ENCODE measurements at places on chromosomes 13 and 19.
A peak's percentile ranks its signal among the peaks of the same experiment; 100 is the strongest.

DNA sequence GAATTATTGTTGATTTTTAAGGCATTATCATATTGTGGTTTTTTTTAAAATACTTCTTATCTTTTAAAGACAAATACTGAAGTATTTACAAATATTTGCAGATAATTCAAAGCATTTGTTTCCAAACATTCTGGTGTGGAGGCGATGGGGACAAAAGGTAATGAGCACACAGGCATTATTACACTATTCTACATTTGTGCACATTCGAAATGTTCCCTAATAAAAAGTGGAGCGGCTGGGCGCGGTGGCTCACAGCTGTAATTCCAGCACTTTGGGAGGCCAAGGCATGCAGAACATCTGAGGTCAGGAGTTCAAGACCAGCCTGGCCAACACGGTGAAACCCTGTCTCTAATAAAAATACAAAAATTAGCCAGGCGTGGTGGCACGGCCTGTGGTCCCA lies 133.4 kb downstream of the FOXO1 start:
- DNase-seq = no peak

DNA sequence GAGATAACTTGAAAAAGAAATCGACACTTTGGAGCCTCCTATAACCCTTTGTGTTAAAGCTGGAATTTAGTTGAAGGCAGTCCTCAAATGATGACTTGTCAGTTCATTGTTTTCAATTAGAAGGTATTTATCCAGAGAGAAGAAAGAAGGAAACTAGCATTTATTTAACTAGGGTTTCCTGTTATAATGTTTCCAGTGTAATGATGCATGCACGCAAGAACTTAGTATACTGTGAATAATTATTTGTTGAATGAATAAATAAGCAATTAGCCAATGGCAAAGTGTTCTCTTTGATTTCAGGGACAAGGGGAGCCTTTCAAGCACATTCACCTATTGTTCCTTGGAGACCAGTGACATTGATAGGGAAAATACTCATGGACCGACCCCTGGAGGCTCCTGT lies 307.4 kb downstream of the KLF5 start:
- DNase-seq = no peak

DNA sequence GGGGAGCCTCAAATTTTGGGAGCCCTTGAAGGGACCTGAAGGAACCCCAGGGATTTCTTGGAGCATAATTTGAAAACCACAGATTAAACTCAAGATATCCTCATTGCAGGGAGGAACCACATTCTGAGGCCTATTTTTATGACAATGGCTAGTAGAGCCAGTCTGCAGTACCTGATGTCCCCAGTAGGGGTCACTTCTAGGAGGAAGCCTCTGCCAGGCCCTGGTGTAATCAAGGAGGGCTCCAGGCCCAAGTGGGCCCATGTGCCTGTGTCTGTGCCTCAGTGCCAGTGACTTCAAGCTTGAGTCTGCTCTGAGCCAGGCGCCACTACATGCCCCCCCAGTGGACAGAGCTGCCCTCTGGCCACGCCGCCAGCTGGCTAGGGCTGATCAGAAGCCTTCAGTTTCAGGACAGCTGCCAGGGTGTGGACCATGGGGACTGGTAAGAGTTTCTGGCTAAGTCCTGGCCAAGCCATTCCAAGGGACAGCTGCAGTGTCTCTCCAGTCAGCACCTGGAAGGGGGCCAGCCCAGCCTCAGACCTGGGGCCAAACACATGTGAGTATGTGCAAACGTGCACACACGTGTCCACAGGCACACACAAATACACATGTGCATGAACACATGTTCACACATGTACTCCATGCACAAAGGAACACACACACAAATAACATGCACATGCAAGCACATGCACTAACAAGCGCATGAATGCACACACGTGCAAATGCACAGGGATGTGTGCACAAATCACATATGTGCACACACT lies 20.5 kb upstream of the SLC7A10 start:
- no peak for DNase-seq

DNA sequence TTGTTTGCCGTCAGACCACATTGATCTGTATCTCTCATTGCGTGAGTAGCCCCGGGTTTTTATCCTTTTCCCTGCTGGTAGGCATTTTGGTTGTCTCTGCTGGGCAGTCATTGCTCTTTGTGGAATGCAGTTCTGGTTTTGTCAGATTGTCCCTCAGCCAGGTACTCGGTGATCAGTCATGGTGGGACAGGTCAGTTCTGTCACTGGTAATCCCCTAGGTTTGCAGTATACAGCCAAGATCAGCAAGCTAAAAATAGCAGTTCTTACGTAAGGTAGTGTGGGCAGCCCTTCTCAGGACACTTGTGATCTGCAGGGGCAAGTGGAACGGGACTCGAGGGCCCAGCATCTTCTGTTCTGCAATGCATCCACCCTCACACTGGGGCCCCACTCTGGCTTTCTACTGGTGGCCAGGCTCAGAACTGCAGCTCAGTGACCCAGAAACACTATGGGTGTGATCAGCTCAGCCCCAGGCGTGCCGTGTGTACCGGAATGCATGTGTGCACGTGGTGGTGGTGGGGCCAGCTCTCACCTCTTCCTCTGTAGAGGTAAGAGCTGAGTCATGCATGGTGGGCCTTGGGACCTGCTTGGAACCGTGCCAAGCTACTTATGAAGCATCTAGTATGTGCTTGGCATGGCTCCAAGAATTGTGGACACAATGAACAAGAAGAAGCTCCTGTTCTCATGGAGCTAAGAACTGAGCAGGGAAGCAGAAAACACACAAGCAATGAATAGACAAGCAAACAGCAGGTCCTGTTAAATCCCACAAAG lies 6.3 kb downstream of the PLEKHF1 start:
- DNase-seq = peak; percentile 65

DNA sequence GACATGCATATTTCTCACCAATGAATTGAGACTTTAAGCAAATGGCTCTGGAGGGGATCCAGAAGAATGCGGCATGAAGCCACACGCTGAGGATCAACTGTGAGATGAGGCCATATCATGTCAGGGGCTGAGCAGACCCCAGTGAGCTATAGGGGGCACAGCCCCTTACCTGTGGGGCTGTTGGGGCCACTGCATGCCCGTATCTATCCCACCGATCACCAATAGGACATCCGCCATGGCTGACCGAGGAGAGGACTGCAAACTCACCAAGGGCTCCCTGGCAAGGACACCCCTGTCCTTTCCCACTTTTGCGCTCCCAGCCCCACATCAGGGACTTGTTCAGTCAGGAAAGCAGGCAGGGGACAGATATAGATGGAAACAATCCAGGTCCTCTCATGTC lies 78.0 kb downstream of the SERP2 start:
- DNase-seq = no peak

DNA sequence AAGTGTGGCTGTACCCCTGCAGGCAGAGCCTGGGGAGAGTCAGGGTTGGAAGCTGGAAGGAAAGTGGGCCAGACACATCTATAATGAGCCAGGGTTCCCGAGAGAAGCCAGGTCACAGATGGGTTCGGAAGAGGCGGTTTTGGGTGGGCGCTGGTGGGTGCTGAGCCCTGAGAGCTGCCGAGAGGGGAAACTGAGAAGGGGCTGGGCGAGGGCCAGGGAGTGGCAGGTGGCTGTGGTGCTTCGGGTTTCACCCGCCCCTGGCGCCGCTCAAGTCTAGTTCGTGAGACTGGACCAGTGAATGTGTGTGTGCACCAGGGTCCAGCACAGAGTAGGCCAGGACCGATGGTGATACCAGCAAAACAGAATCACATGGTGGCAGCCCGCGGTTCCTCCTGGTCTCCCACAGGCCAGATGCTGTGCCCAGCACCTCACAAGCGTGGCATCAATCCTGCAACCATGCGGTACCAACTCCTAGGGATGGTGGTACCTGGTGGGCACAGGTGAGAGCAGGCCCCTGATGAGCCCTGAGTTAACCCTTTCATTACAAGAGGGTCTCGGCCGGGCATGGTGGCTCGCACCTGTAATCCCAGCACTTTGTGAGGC lies 1.8 kb upstream of the LRRC4B start:
- DNase-seq = no peak

- DNase-seq = no peak
These were observed 7.0 kb downstream of the PDX1 start for GRCh38 chr13:27926644-27927434.

- no peak for DNase-seq
These were observed 39.3 kb downstream of the EFNA2 start for GRCh38 chr19:1324806-1325567.

DNA sequence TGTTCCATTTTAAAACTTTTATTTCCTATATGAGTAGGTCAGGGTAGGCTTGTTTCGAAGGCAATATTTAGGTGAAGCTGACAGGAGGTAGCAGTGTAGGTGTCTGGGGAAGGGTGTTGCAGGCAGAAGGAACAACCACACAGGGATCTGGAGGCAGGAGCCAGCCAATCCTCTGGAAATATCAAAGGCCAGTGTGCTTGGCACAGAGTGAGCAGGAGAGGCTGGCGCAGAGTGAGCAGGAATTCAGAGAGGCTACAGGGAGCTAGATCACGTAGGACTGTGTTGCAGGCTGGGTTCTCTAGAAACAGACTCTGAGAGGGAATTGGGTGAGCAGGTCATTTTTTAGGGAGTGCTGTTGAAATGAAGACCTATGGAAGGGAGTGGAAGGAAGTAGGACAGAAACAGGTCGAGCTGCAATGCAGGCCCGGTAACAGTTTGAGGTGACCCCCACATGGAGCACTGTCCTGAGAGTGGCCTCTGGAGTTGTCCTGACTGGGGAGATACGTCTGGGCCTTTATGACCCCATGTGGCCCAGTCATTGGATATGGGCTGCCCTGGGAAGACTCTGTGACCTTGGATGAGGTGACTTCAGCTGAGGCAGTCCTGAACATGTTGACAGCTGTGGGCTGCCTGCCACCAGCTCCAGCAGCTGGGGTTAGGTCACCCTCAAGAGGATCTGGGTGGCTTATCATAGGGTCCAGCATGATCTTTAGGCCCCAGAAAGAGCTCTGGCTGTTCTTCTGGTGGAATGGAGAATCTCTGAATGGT lies 51.7 kb downstream of the ERCC5 start:
- DNase-seq = no peak

GRCh38 chr19:686589-687297 lies 8.5 kb downstream of the PRSS57 start:
- DNase-seq = no peak

DNA sequence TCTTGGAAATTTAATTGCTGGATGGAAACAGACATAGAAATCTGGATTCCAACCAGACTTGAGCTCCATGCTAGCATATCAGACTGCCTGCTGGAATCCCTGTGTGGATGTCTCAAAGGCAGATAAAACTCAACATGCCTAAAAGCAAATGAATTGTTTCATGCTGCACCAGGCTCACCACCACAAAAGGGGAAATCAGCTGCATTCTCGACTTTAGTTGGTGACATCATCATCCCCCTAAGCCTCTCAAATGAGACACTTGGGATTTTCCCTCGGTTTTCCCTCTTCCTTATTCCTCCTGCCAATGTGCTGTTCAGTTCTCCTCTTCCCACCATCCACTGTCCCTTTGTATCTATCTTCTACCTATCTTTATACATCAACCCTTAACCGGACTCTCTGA lies 134.3 kb downstream of the ZDHHC20 start:
- no peak for DNase-seq

GRCh38 chr13:95296326-95296925 lies 4.8 kb downstream of the ABCC4 start:
- DNase-seq = no peak

DNA sequence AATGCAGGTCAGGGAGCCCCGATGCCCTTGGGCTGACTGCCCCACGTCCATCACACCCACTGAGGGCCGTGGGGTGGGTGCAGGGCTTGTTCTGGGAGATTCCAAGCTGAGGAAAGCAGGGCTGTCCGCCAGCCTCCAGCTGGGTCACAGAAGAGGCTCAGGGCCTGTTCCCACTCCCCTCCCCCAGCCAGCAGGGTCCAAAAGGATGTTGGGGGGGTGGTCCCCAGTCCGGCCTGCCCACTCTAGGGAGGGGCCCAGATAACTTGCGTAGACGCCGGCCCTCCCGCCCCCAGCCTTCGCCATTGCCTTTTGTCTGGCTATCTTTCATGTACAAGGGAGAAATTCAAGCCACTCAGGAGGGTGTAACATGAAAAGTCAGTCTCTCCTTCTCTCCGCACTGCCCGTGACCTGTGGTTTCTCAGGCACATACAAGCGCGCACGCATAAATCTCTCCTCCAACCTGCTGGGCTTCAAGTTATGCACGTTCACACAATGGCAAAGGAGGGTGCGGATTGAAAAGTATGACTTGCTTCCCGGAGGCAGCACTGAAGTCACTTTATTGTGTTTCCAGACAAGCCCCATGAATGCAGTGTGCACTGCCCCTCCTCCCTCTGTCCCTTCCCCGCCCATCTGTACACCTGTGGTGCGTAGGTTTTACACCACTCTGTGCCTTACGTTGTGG lies 20.2 kb downstream of the CARM1 start:
- DNase-seq = peak; percentile 87

DNA sequence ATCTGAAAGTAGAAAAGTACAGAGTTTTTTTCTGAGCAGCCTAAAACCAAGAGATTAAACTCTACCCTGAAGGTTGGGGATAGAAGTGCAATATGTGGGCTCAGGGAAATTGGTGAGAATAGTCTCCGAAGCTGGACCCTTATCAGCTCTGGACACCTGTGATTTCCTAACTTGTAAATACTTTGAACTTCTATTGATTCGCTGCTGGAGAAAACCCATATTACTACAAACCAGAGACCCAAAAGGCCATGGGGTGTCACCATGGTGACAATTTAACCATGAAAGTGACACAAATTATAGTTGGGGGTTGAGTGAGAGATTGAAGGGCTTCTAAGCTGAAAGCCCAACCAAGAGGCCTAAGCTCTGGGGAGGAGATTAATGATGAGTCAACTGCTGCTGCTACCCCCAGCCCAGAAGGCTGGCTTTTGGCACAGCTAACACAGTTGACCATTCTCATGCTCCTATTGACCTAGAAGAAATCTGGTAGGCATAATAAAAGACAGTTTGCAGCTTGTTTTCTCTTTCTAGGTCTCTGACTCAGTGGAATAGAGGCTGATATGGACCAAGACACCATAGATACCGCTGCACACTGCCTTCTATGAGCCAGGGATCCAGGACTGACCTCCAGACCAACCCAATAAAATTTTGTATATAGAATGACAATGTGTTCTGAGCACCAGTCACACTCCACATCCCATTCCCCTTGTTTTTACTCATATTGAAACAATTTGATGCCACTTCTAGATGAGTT lies 131.9 kb upstream of the FNDC3A start:
- no peak for DNase-seq

- DNase-seq = no peak
These were observed 11.0 kb downstream of the ZSCAN18 start for GRCh38 chr19:58086825-58087710.

DNA sequence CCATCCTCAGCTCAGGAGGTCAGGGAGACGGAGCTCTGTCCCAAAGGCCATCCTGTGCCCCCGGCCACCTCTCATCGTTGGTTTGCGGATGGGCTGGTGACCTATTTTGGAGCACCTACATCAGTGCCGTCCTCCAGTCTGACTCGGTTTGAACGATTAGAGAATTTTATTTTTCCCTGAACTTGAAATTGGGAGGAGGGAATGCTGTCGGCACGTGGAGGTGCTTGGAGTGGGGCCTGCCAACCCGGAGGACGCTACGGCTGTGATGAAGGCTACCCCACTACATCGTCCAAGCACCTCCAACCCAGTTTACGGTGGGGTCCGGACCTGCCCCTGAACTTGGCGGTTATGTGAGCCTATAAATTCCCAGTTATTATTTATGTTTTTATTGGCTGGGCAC lies 3.0 kb upstream of the ZNF554 start:
- DNase-seq = no peak
